Hematopoietic multipotent progenitor cell treated with erythropoietin and hydrocortisone succinate and interleukin-3 and kit ligand, for 8 days (in vitro differentiated cells): ENCODE measurements at places on chromosomes 1 and 21.

DNA sequence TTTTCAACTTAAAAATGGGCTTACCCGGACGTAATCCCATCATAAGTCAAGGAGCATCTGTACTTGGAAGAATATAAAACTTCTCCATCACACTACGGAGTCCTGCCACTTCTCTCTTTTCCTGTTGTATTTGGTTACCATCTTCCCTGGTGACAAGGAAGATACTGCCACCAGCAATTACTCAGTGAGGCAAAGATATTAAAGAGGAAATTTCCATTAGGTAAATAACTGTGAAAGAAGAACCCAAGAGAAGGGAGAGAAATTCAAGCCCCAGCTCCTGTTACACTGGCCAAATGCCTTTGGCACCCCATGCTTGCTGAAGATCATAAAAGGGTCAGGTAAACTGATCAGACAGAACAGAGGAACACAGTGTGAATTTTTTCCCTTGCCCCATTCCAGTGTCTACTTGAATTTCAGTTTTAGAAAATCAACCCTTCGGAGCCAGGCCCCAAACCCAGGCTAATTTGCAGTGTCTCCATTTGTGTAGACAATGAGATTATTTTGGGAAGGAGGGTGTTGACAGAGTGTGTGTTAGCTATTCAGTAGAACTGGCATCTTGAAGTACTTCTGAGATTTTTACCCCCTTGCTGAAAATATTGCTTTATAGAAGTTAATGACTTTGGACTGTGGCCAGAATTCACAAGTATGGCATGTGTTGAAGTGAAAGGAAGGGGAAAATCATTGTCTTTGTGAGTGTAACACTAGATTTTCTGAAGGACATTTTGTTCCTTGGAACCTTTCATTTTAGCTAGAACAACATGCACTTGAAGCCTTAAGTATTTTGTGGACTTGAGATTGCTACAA, 167.1 kb downstream of the DHRS3 start:
- no peak for DNase-seq

- DNase-seq = peak; percentile 10
Measured at GRCh38 chr1:10046356-10047085, 13.8 kb downstream of the UBE4B start.

DNA sequence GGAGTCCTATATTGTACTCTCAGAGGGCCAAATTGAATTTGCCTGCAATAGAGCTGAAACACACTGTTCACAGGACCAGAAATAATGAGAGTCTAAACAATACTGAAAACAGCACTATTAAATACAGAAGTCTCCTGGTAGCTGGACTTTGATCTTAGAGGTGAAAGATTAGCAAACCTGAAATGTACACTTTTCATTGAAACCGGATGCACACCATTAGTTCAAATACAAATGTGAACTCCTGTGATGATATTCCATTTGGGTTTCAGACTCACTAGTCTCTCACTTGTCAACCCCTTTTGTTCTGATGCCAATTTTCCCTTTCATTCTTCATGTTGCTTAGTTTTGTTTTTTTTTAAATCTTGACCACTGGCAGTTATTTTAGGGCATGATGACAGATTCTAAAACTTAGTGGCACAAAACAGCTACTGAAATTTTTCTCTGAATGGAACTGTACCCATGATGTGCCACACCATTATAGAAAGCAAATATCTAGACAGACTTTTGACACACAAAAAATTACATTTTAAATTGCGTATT, 5.9 kb upstream of the TNFSF4 start:
- no peak for DNase-seq

- no peak for DNase-seq
Measured at GRCh38 chr1:176791906-176792305, 328.9 kb downstream of the PAPPA2 start.

DNA sequence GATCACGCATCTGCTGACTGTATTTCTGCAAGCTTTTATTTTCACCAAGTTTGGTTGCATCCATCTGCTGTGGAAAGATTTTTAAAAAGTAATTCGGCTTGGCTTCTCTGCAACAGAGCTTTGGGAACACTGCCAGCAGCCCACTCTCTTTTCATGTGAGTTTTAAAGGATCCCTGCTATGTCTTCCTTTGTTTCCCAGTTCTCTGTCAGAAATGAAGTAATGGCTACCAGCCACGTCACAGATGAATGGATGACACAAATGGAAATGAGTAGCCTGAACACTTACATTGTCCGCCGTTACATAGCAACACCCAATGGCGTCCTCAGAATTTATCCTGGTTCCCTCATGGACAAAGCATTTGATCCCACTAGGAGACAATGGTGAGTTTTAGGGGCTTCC, 80.6 kb upstream of the RAVER2 start:
- no peak for DNase-seq

- DNase-seq = no peak
Measured at GRCh38 chr1:234843946-234844345, 234.0 kb upstream of the IRF2BP2 start.

GRCh38 chr1:44655609-44656008, 18.7 kb downstream of the TMEM53 start:
- DNase-seq = peak; percentile 30

- DNase-seq = no peak
Measured at GRCh38 chr1:214458541-214458940, 92.9 kb downstream of the PTPN14 start.

GRCh38 chr1:59985911-59986515, 59.4 kb upstream of the CYP2J2 start:
- no peak for DNase-seq

DNA sequence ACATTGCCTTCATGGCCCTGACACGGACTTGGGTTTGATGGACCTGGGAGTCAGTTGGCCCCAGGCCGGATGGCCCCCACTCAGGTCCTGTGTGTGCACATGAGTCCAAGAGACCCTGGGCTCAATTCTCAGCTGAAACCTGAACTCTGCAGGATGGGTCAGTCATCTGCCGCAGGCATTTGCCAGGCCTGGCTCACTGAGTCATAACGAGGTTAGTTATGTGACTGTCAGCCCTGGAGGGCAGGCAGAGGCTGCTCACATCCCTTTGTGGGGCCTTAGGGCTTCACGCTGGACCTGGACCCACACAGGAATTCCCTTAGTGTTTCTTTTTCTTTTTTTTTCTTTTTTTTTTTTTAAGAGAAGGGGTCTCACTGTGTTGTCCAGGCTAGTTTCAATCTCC, 46.5 kb downstream of the PSMG1 start:
- DNase-seq = no peak

- DNase-seq = no peak
Measured at GRCh38 chr1:189726806-189727205, 750.9 kb downstream of the BRINP3 start.

GRCh38 chr1:200445213-200445612, 35.4 kb upstream of the ZNF281 start:
- DNase-seq = no peak

GRCh38 chr1:225750420-225750819, 27.2 kb upstream of the SRP9 start:
- DNase-seq = no peak

GRCh38 chr21:45818276-45818903, 163.2 kb upstream of the COL6A1 start:
- no peak for DNase-seq

DNA sequence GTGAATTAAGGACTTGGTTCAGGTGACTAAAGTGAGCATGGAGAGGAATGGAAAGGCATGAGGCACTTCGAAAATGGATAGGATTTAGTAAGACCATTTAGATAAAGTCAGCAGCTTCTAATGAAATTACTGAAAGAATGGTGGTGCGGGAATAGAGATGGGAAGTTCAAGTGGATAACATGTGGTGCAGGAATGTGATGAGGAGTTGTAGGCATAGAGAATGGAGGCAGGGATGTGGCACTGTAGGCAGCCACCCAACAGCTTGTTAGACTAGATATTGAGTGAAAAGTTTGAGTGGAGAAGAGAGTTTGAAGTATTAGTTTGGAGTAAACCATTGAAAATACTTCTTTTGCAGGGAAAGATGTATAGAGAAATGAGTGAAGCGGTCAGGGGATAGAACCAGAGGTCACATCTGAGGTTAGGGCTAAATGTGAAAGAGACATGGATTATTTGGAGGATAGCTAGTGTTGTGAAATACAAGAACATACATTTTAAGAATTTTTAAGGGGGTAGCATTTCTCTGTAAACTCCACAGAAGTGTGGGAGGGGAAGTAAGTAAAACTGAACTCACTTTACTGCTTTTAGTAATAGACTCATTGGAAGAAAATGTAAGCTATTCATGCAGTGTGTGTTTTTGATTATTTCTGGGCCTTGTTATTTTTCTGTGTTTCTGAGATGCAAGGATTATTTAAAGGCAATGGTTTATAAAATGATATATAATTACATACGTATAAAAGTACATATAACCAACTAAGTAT, 46.2 kb downstream of the DYRK1A start:
- no peak for DNase-seq

- no peak for DNase-seq
Measured at GRCh38 chr1:32386676-32387392, 7.4 kb downstream of the BSDC1 start.

DNA sequence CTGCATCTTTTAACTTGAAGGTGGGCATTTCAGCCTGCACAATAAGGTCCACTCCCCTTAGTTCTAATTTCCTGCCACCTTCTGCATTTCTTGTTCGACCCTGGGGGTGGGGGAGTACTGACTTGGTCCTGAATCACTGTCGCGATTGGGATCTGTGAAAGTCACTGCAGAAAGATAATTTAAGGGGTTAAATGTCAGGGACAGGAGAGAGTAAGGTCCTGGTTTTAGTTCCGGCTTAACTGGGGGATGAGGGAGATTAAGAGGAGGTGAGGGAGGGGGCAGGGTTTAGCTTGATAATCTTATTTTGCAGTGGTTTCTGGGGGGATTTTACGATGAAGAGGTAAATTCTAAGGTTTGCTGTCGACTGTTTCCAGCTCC, 128.1 kb downstream of the MRPS6 start:
- no peak for DNase-seq

GRCh38 chr21:18104802-18105201, 139.8 kb upstream of the CHODL start:
- DNase-seq = no peak

DNA sequence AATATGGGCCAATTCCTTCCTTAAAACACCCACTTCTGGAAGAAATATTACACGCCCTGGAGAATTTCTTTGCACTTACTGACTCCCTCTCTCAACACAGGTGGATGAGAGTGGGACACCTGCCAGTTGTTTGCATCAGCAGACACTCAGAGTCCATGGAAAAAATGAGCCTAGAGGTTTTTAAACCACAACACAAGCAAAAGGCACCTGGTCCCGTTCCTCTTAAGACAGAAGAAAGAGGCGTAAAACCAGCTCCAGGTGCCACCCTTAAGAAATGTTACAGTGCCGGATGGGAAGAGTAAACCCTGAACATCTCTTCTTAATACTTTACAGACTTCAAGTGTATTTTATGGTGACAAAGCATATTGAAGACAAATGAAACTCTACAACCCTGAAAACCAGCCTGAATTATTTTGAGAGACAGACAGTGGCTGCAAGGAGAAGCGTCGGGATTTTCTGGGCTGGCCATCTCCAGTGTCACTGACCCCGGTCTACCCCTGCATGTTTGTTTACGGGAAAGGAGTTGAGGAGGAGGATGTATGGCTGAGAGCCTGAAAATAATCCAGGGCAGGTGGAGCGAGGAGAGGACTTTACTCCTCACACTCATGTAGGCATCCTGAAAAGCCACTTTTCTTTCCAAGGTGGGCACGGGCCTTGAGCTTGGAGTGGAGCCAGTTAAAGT, 7.8 kb upstream of the RIPK4 start:
- DNase-seq = no peak

DNA sequence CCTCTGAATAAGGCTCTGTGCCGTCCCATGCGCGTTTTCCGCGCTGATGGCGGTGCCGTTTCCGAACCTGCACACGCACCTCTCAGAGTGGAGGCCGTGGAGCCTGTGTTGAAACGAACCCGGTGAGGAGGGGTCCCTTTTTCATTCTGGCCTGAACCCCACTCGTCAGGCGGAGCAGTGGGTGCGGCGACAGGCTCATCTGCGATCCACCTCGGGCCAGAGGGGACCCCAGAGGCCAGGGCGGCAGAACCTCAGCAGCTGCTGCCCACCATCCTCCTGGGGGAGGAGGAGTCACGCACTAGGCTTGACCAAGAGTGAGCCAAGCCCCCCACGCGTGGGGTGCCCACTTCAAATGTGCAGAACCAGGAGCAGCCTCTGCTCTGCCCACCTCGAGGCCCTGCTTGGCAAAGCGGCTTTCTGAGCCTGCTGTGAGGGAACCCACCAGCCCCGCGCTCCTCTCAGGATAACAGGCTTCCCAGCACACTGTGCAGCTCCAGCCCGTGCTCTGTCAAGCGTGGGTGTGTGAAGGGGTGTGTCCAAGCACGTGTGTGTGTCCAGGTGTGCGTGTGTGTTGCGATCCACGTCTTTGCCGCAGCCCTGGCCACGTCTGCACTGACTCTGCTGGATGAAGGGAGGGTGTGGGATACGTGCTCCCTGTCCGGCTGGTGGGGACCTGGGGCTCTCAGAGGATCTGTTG, 6.8 kb downstream of the PRDM16 start:
- no peak for DNase-seq

DNA sequence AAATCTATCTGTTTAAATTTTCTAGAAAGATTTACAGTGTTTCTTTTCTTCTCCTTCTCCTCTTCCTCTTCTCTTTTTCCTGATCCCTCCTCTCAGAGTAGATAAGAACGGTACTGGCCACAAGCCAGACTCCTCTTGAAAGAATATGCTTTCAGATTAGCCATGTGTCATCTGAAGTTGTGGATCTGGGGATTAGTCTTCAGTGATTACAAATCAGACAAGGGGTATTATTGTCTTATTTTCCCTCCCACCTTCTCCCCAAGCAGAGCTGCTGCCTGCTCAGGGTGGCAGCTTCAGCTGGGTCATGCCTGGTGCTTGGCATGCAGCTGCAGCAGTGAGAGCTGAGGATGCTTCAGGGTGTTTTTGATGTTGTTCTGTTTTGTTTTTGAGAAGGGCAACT, 42.7 kb downstream of the SGIP1 start:
- DNase-seq = no peak

DNA sequence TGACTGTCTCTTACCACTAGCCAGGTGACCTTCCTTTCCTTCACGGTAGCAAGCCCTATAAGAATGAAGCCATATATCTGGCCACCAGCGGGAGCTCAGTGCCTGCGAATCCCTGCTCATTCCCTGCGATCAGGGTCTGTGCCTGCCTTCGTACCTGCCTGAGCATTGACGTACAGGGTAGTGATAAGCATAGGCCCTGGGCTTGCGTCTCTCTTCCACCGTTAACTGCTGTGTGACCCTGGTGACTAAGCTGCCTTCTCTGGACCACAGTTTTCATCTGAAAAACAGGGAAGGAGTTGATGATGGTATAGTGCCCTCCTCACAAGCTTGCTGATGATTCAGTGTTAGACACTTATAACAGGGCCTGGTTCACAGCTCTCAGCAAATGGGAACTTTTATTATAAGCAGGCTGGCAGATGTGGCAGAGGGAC, 4.1 kb downstream of the ZC3H12A start:
- peak; percentile 16 for DNase-seq

- no peak for DNase-seq
Measured at GRCh38 chr1:72097851-72098570, 184.3 kb downstream of the NEGR1 start.

DNA sequence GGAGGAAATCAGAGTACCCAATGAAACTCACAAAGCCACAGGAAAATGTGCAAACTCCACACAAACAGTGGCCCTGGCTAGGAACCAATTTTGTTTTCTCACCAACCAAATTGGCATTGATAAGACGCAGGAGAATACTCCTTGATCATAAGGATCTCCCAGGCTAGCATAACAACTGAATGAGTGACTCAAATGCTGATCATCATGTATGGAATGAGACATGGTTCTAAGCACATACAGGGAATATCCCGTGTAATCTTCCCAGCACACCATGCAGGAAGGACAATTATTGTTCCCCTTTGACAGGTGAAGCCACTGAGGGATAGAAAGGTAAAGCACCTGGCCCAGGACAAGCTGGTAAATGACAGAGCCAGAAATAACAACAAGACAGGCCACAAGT, 180.0 kb upstream of the DUSP10 start:
- no peak for DNase-seq

GRCh38 chr1:203059485-203059884, 26.3 kb downstream of the MYOG start:
- DNase-seq = no peak
